ENCODE measurements at places on chromosomes 5 and 9.

- no peak for DNase-seq
Measured at GRCh38 chr5:96584712-96585111, 77.5 kb upstream of the CAST start.

GRCh38 chr9:108562176-108562575 lies 293.6 kb downstream of the ACTL7B start:
- DNase-seq = no peak

DNA sequence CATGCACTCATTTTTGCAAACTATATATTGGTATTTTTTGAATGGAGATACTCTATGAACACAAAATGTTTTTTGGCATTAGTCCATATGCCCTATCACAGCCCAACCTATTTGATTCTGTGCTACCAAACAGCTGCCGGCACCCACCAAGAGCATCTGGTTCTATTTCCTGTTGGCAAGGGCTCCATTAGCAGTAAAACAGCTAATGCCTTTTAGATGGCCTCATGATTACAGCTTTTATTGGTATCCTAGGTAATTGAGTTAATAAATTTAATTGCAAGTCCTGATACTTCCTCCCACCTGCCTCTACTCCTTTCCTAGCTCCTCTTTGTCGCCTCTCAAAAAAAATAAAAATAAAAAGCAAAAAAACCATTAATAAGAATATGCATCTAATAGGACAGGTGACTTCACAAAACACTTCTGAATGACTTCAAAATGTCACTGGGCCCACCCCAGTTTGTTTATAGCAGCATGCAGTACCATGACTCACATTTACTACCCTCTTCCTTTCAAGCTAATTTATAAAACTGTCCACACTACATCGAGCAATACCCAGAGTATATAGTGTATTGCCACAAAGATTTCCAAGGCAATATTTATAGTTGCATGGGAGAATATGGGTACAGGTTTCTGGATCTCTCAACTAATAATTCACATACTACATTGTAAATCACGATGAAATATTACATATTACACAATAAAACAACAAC lies 620.4 kb downstream of the SLCO4C1 start:
- no peak for DNase-seq

GRCh38 chr5:79825802-79826201 lies 136.2 kb downstream of the CMYA5 start:
- DNase-seq = no peak

DNA sequence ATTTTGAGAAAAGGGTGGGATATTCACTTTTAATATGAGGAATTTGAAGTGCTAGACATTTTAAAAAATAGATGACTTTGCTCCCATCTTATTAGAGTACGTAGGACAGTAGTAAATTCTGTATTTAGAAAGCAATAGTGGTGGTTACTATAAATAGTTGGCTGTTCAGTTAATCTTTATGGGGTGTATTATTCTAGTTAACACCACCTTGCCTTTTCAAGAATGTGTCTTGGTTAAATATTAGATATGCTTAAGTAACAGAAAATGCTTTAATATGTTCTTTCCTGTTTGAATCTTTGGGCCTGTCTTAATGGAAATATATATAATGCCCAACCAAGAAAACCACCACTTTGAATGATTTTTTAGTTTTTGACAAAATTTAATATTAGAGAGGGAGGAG lies 608.7 kb upstream of the FAM174A start:
- no peak for DNase-seq

- no peak for DNase-seq
Measured at GRCh38 chr5:92969781-92970237, 611.2 kb downstream of the NR2F1-AS1 start.

DNA sequence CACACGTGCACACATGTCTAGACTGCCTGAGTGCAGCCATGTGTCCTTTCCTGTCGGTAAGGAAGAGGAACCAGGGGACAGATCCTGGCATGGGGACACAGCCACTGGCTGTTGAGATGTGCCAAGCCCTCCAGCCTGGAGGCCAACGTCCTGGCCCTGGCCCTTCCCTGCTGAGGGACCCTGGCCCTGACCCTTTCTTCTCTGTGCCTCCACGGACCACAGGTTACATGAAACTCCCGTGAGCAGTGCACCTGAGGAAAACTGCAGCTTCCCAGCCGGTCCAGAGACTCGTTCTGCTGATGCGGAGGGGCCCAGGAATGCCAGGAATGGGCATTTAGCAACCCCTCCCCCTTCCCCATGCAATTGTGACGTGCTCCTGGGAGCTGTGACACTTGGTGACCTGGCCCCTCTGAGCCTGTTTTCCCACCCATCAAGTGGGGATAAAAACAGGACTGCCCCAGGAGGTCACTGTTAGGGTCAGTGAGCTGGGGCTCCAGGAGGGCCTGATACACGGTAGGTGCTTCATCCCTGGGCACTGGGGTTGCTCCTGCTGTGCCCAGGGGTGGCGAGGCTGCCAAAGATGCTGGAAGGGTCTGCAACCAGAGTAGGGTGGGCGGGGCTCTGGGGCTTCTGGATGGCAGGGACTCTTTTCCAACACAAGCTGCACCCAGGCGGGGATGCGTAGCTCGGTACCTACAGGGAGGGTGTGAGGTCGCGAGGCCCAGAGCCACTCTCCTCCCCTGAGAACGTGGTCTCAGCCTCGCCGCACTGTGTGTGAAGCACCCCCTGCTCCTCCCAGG lies 151.5 kb downstream of the C9orf50 start:
- no peak for DNase-seq
